ENCODE measurements at places on chromosomes 3 and 15. TPM values are rescaled to one million over a fixed set of nuclear protein-coding genes. Genes with fewer than 3 reads are reported as not detected.

OR5H14 gene
- not detected for total RNA-seq

CCDC71 gene
- 32.1 TPM for total RNA-seq

HRG gene
- total RNA-seq = not detected

FAM81A gene
- 7.3 TPM for total RNA-seq

CKMT1A gene
- total RNA-seq = 32.8 TPM

- DNase-seq = no peak
These were observed 33.3 kb downstream of the PTPN23 start for GRCh38 chr3:47414161-47414564.

DNA sequence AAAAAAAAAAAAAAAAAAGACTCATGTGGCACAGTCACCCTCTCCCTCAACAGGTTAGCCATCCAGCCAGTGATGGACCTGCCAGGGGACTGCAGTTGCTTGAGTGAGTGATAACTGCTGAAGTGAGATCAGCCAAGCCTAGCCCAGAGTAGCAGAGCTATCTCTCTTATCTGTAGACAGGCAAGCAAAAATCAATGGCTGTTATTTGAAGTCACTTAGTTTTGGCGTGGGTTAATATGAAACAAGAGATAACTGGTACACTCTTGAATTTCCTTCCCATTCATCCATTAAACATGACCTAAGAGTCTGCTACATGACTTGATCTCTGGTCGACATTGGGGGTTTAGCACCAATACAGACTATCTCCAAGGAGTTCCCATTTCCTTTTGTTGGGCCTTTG lies 51.2 kb upstream of the TNIK start:
- DNase-seq = no peak

DNA sequence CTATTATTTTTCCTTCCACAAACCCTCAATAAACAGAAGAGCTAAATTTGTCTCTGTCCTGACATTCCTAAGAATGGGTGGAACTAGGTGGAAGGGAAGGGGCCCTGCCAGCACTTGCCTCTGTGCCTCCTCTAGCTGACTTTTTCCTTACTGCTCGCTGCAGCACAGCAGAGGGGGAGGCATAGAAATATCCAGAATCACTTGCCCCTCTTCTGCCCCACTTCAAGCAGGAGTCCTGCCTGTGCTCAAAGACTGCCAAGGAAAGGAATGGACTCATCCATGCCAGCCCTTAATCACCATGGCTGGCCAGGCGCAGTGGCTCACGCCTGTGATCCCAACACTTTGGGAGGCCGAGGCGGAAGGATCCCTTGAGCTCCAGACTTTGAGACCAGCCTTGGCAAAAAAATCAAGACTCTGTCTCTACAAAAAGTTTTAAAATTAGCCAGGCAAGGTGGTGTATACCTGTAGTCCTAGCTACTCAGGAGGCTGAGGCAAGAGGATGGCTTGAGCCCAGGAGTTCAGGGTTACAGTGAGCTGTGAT lies 51.8 kb downstream of the ADCY5 start:
- no peak for DNase-seq
